ENCODE measurements at places on chromosomes 11 and 22.

GRCh38 chr11:82663535-82663934 is 70.1 kb downstream of the FAM181B start:
- no peak for DNase-seq

GRCh38 chr11:75345455-75346160 is 5.9 kb downstream of the ARRB1 start:
- DNase-seq: no peak

DNA sequence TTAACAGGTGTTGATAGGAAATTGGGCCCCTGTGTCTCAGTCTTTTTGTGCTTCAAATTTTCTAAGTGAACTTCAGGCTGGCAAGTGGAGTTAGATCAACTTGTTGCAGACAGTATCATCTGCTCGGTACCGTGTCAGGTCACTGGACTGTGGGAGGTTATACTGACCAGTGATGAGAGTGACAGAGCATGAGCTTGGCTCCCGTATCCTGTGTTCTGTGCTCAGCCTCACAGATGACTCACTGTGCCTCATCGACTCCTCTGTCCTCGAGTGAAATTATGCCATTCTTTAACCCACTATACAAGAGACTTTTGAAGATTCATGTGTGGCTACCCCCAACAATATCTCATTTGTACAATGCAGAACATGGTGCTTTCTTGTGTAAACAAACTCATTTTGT is 7.9 kb downstream of the GRAP2 start:
- no peak for DNase-seq

GRCh38 chr22:42906605-42907348 is 49.7 kb upstream of the ARFGAP3 start:
- DNase-seq: no peak

DNA sequence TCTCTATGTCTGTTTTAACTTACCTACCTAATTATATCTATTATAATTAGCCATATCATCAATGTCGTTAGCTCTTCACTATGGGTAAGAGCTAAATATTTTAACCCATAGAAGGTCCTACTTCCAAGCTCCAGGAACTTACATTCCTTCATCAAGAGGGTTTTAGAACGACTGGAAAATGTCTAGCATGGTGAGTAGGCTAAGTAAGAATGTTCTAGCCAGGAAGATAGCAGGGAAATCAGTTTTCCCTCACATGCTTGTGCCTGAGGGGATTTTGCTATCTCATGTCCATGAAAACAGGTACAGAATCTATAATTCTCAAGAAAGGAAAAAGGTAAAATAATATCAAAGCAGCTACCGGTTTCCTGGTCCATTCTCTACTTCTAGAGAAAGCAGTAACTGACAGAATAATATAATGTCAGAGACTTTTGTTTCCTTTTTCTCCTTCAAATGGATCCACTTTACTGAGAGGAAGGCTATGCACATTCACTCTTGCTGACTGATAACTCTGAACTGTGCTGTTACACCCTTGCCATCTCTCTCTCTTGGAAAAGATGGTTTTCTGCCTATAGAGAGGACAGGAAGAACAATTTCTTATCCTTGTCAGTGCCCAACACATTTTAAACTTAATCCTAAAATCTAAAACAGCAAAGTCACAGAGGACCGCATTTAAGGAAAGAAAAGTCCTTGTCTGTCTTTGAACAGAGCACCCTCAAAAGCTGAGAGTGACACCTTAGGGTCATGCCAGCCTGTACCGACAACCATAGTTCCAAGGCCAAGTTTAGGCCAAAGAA is 67.0 kb downstream of the MAML2 start:
- DNase-seq: no peak

- DNase-seq: peak; percentile 10
Measured at GRCh38 chr11:36292311-36292722, 3.1 kb upstream of the COMMD9 start.

Data from fibroblast of skin of left biceps (primary cell).